NCI-H1436 (cell line): ENCODE measurements at places on chromosomes 2 and 18.

- peak; percentile 78 for DNase-seq
These were observed 27.4 kb upstream of the SPR start for GRCh38 chr2:72859831-72860262.

DNA sequence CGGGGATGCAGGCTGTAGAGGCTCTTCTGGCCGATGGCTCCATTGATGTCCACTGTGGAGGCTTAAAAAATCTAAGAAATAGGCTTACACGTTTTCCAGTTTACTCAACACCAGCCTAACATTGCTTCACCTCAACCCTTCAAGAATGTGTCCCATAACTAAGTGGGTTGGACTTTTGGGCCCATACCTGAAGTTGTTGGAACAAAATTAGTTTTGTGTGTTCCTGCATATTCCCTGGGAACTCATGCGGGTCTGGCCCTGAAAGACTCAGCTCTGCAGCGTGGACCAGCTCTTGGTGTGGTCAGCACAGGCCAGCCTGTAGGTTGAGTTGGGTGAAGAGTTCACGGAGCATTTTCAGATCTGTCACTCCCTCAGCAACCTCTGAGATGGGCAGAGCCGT, 38.5 kb downstream of the SH3BP4 start:
- no peak for DNase-seq

DNA sequence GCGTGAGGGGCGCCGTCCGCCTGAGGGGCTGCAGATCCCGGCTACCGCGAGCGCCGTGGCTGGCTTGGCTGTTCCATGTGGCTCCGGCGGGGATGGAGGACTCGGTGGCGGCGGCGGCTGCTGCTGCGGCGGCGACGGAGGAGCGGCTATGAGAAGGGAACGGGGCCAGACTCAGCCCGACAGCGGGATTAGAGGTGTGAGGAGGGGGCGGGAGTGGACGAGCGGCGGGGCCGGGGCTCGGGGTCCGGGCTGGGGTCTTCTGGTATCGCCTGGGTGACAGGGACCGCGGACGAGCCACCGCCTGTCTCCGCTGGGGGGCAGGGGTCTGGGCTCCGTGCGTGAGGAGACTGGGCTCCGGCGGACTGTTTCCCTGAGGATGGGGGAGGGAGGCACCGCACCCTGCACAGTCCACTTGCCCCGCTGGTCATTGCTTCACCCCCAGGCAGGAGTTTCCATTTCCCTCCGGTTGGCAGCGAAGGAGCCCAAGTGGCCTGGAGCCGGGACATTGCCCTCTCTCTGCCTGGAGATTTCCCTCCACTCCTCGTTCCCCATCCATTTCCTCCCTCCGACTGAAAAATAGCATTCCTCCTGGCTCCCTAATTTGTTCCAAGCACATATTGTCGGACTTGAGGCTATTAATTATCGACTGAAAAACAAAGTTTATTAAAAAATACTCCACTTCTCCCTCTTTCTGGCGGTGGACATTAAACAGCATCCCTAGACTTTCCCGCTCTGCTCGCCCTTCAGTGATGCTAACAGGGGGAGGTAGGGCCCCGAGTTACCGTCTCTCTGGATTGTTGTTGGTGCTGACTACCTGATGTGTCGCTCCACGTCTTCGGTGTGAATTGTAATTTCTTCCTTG, 577 bp downstream of the EHBP1 start:
- DNase-seq: peak; percentile 32

DNA sequence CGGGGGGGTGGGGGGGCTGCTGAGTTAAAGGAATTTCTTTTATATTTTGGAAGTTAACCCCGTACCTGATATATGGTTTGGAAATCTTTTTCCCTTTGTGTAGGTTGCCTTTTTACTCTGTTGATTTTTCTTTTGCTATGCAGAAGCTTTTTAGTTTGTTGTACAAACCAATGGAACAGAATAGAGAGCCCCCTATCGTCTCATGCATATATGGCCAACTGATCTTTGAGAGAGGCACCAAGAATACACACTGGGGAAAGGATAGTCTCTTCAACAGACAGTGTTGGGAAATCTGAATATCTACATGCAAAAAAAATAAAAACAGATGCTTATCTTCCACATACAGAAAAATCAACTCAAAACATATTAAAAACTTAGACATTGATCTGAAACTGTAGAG, 647.8 kb upstream of the KLHL29 start:
- no peak for DNase-seq

DNA sequence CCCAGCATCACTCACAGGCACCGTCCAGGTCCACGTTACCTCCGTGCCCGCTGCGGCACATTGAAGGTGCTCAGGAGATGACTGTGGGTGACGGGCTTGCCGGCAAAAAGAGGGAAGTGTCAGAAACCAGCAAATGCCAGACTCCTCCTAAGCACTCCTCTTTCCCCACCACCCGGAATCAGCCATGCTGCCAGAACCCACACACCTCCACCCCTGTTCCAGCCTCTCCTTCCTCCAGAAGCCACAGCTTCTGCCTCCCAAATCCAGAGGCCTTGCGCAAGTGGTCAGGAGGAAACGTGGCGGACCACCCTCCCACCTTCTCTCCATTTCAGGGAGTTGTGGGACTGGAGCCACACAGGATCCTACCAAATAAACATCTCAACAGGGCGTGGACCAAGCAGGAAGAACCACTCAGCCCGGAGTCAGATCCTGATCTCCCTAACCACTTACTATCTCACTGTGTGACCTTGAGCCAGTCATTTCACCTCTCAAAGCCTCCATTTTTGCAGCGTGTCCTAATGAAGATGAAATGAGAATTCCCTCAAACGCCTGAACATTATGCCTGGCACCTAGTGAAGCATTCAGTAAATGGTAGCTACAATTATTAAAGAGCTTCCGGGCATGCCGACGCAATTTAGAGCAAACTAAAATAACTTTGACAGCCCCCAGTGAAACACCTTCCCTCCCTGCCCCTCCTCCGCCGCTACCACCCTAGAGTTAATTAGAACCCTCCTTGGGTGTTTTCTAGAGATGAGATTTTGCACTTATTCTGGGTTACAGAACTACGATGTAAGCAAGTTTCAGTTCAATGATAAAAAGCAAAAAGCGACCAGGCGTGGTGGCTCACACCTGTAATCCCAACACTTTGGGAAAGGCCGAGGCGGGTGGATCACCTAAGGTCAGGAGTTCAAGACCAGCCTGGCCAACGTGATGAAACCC, 32.9 kb downstream of the SMAD7 start:
- no peak for DNase-seq

GRCh38 chr18:34115409-34116081, 109.2 kb downstream of the NOL4 start:
- DNase-seq: no peak

- no peak for DNase-seq
These were observed at the start of gene CHST9 for GRCh38 chr18:27185025-27185763. Gene CHST9 (minus strand): TSS chr18:27185308. CDS start chr18:27142809, 42,499 bp downstream.

- DNase-seq: peak; percentile 92
These were observed 45.2 kb downstream of the PCBP1 start for GRCh38 chr2:70132244-70133126.

DNA sequence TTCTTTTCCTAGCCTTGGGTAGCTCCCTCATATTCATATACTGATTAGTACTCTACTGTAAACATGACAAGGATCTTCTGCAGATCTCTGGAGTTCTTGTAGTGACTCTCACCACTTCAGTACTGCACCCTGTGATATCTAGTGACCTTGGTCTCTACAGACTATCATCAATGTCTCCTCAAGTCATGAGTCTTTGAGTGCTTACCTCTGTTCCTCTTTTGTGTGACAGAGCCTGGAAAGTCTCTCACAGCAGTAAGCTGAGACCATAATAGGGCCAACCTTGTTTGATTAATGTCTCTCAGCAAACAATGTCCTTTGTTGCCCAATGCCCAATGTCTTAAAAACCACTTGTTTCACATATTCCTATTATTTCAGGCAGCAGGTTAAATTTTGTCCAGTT, 34.2 kb upstream of the BAZ2B start:
- DNase-seq: peak; percentile 41

DNA sequence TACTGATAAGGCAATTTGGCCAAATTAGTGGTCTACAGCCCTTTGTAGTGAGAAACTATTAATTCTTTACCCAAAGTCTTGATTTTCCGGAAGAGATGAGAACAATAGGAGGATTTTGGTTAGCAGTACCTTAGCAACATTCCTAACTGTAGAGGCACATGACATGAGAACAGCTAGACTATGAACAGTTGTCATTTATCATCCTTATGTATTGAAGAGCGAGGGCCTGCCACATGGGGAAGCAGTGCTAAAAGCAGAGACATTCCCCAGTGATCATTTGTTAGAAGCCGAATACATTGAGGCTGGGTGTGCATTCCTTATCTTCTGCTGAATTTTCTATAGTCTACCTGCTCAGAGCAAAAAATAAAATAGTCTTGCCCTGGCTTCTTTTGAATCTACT, 65.2 kb downstream of the RBBP8 start:
- no peak for DNase-seq
